ENCODE measurements at places on chromosomes 7 and 10.

GRCh38 chr7:14021069-14021468, 31.6 kb upstream of the ETV1 start:
- DNase-seq = no peak

- no peak for DNase-seq
These were observed 188.9 kb downstream of the SKIDA1 start for GRCh38 chr10:21336476-21337170.

GRCh38 chr10:12208460-12208859, 12.5 kb downstream of the CDC123 start:
- no peak for DNase-seq

- DNase-seq = no peak
These were observed 42.9 kb upstream of the PDZD8 start for GRCh38 chr10:117418121-117418520.

DNA sequence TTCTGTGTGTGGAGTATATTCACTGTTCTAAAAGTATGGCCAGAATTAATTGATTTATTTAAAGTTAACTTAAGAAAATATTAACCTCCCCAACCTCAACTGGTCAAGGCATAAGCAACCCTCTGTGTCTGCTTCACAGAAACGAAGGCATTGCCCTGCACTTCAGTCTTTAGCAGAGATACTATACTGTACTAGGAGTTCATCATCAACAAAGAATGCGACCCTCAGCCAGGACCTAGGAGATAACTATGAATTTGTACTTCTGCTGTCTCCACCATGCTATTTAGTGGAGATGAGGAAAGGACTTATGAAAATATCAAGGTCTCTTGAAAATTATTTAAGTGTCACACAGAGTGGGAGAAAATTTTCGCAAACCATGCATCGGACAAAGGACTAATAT, 35.7 kb upstream of the SEMA3D start:
- no peak for DNase-seq

DNA sequence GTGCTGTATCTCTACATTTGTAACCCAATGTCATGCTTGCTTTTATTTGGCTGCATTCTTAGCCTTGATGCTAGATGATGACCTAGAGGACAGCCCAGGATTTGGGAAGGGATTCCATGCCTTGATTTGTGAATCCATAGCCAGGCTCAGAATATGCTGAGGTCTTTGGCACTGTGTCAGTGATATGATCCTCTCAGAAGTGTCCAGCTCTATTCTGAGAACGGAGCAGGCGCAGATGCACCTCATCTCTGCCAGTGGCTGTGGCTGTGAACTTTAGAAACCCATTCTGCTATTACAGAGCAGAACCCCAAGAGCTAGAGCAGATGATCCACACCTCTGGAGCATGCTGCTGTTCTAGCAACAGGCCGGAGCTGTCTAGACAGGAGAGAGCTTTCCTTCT, 212.8 kb downstream of the TRIL start:
- DNase-seq = no peak

DNA sequence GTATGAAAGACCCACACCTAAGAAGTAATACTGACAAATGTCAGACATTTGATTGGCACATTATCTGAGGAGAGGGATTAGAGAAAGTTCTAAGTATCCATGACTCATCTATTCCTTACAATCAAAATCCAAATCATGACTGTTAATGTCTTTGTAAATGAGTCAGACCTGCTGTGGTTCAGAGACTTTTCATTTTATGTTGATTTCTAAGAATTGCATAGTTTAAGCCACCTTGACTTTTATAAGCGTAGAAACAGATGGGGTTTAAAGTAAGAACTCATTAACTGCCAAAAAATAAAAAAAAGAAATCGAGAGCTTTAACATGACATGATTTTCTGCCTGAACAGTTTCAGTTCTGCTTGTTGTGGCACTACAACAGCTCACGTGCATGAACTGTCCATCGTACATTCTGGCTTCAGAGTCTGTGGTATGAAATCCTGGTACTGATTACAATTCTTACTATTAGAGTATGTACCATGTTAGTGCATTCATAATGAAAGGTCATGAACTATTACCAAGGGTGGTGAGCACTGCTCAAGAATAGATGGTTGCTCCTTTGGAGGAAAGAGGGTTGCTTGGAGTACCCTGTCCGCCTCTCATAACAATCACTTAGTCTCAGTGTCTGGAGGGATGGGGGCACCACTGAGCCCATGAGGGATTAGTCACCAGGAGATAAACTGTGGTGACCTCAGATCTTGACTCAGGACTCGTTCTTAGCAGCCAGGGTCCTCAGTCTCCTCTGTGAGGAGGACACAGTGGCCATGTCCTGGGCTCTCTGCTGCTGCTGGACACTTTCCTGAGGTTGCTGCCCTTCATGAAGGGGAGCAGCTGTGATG, 42.2 kb downstream of the ACSM6 start:
- no peak for DNase-seq

Measured in stimulated activated CD4-positive, alpha-beta T cell treated with anti-CD3 and anti-CD28 coated beads, Interleukin-15, amount 100 ng/mL, for 1 hour (primary cell).